ENCODE measurements at places on chromosomes 6 and 20.

- DNase-seq = no peak
Measured at GRCh38 chr6:21664314-21665109, 71.0 kb downstream of the SOX4 start.

DNA sequence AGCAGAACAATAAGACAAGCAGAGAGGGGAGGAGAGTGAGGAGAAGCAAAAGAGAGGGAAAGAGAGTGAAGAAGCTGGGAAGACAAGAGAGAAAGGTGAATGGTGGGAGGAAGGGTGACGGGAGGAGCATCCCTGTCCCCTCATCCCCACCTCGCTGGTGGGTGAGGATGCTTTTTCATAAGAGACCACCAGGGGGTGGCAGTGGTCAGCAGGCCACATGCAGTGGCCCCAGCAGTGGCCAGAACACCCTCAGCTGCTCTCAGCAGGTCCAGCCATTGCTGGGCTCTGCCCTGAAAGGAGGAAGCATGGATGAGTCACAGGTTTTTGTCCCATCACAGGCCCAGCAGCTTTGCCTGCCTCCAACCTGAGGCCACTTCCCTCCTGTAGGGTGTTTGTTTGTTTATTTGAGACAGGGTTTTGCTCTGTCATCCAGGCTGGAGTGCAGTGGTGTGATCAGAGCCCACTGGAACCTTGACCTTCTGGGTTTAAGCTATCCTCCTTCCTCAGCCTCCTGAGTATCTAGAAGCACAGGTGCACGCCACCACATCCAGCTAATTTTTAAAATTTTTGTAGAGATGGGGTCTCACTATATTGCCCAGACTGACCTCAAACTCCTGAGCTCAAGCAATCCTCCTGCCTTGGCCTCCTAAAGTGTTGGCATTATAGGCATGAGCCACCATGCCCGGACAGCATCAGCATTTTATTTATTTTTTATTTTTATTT is 24.0 kb downstream of the FGD2 start:
- DNase-seq = peak; percentile 74

DNA sequence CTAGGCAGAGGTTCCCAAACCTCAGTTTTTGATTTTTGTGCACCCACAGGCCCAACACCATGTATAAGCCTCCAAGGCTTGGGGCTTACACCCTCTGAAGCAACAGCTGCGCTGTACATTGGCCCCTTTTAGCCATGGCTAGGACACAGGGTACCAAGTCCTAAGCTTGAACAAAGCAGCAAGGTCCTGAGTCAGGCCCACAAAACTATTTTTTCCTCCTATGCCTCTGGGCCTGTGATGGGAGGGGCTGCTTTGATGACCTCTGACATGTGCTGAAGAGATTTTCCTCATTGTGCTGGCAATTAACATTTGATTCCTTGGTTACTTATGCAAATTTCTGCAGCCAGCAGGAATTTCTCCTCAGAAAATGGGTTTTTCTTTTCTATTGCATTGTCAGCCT is 262.2 kb upstream of the CEP162 start:
- DNase-seq = no peak

- no peak for DNase-seq
Measured at GRCh38 chr20:40441771-40442170, 247.3 kb downstream of the MAFB start.

- no peak for DNase-seq
Measured at GRCh38 chr6:1724616-1725015, 114.9 kb downstream of the FOXC1 start.

- no peak for DNase-seq
Measured at GRCh38 chr6:160431226-160431625, 83.0 kb downstream of the SLC22A3 start.

- no peak for DNase-seq
Measured at GRCh38 chr6:57324538-57324937, 7.1 kb downstream of the PRIM2 start.

- no peak for DNase-seq
Measured at GRCh38 chr6:66128243-66128642, 421.2 kb upstream of the EYS start.

- DNase-seq = no peak
Measured at GRCh38 chr6:53429401-53429800, 80.7 kb upstream of the ELOVL5 start.

All from NK-92 treated with Interleukin-12 subunit alpha and Interleukin-12 subunit beta, amount 100 ng/mL, for 24 hours (cell line).